DMS79 treated with DMSO at 0.1 percent for 48 hours (cell line): ENCODE measurements at places on chromosomes 4 and X.

DNA sequence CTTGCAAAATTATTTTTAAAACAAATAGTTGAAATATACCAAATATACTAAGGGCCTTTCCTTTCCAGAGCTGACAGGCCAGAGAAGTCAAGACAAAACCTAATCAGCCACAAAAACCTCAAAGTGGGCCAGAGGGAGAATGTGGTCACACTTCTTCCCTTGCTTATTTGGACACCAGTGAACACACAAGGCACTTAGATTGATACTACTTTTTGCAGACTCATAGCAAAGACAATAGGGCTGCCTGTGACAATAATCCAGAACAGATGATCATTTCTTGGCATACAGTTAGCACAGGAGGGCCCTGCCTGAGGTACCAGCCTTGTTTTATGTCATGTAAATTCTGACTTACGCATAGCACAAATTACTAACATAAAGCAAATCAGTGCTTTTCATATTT, 215.7 kb upstream of the NEIL3 start:
- no peak for DNase-seq

- no peak for DNase-seq
Measured at GRCh38 chr4:105361053-105361452, 112.8 kb downstream of the PPA2 start.

DNA sequence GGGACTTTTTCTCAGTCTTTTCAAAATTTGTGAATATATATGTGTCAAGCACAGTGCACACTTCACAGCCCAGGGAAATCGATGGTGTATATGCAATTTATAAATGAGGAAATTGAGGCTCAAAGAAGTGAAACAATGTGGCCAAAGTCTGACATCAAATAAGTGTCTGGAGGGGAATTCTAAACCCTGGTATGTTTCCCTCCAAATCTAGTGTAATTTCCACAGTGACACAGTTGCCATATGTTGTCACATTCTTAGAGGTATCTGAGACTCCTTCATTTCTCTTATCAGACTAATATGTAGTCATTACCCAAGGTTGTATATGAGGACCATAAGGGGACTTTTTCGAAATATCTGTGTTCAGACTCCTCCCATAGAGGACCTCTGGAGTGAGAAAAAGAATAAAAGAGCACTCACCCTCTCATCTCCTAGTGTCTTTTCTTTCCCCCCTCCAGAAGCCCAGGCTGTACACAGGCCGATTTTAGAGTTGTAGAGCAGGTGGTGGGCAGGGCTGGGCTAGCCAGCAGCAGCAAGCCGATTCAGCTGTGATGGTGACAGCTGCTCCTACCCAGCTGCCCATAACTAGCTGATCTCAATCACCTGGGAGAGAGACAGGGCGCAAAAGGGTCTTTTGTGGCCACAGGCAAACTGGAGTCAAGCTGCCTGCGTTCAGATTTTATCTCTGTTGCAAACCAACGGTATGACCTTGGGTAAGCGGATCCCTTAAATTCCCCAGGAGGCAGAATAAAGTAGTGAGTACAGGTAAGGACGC, 55.1 kb downstream of the CLCN5 start:
- DNase-seq = no peak

GRCh38 chr4:112063260-112063659, 82.0 kb upstream of the FAM241A start:
- no peak for DNase-seq

DNA sequence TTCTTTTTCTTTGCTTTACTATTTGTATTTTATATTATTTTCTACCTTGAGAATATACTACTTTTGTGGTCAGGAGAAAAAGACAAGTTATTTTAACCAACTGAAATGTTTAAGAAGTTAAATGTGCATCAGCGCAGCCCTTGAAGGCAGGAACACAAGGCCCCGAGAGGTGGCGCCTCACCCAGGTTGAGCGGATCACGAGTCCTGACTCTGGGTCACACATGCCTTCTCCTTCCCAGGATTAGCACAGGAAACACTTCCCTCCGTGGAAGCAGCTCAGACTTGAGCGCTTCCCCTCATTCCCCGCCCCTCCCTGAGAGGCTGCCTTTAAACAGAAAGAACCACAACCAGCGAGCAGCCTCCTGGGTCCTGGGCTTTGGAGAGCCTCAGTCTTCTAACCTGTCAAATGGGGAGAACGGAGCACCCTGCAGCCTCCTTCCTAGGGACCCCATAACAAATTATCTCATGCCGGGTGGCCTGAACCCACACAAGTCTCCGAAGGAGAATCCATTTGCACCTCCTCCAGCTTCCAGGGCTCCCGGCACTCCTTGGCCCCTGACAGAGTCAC, 217.6 kb downstream of the AFAP1 start:
- no peak for DNase-seq

DNA sequence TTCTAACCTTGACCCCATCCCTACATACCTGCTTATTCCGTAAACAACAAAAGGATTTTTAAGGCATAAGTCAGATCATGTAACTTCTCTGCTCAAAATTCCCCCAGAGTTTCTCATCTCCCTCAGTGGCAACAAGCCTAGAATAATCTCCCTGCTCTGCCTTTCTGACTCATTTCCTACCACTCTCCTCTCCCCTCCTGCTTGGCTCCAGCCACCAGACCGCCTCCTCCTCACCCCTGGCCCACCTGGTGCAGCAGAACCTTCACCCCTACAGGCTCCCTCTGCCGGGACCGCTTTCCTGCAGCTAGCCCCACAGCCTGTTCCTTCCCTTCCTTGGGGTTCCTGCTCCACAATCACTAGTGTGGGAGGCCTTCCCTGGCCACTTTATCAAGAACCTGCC, 32.1 kb downstream of the TSPAN5 start:
- DNase-seq = no peak

DNA sequence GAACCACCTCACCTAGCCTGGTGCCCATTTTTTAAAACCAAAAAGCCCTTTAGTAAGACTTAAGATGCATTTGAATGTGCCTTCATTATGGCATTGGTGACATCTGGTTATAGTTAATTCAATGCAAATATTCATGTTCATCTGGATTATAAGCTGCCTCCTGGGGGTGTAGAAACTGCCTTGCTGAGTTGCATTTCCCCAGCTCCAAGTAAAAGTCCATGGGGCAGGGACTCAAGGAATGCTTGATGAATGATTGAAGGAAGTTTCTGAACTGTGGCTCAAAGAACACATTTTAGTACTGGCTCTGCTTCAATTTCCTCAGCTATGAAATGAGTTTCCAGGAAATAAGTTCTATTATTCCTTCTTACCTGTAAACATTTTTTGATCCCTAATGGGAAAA, 18.5 kb upstream of the RBM47 start:
- DNase-seq = no peak

- no peak for DNase-seq
Measured at GRCh38 chrX:39480963-39481362, 616.8 kb downstream of the BCOR start.

- DNase-seq = no peak
Measured at GRCh38 chr4:39899291-39899690, 78.4 kb downstream of the PDS5A start.

GRCh38 chr4:185323606-185324005, 72.1 kb downstream of the LRP2BP start:
- no peak for DNase-seq

DNA sequence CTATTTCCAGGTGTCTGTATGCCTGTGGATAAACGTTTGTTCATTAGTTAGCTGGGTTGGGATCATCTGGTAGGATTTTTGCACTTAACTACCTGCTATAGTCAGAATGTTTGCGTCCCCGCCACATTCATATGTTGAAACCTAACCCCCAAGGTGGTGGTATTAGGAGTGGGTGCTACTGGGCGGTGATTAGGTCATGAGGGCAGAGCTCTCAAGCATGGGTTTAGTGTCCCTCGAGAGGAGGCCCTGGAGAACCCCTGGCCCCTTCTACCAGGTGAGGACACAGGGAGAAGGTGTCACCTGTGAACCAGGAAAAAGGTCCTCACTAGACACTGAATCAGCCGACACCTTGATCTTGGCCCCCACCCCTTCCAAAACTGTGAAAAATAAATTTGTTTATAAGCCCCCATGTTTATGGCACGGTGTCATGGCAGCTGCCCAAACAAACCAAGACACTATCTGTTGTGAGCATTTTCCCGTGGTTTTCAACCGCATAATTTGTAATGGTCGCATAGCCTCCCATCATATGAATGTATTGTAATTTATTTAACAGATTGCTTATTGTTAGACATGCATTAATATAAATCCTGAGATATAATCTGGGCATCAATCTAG, 92.7 kb upstream of the TRIM2 start:
- DNase-seq = no peak

GRCh38 chrX:45601052-45601451, 400.4 kb upstream of the DIPK2B start:
- no peak for DNase-seq

DNA sequence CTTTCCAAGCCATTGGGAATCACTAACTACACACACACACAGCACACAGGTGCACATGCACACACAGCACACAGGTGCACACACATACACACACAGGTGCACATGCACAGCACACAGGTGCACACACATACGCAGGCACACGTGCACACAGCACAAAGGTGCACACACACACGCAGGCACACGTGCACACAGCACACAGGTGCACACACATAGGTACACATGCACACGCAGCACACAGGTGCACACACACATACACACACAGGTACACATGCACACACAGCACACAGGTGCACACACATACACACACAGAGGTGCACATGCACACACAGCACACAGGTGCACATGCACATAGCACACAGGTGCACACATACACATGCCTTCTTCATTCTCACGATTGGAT, 80.9 kb downstream of the HMX1 start:
- no peak for DNase-seq

DNA sequence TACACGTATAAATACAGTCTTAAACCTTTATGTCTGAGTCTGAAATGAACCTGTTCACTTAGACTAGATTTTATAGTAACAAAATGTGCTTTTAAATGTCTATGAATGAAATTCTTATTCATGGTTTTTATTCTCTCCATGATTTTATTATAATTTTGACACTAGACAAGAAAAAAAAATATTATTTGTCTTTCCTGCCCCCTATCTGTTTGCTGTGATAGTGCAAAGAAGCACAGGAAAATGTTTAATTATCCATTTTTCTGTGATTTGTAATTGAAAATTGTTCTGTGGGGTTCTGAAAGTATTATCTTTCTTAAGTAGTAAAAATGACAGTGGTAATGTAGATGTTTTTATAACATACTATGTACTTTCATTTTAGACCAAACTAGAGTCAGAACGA, 52.0 kb downstream of the INTS6L start:
- no peak for DNase-seq

GRCh38 chr4:8082517-8083055, 76.0 kb downstream of the ABLIM2 start:
- no peak for DNase-seq

- DNase-seq = no peak
Measured at GRCh38 chr4:168248176-168248710, 70.3 kb downstream of the DDX60 start.

DNA sequence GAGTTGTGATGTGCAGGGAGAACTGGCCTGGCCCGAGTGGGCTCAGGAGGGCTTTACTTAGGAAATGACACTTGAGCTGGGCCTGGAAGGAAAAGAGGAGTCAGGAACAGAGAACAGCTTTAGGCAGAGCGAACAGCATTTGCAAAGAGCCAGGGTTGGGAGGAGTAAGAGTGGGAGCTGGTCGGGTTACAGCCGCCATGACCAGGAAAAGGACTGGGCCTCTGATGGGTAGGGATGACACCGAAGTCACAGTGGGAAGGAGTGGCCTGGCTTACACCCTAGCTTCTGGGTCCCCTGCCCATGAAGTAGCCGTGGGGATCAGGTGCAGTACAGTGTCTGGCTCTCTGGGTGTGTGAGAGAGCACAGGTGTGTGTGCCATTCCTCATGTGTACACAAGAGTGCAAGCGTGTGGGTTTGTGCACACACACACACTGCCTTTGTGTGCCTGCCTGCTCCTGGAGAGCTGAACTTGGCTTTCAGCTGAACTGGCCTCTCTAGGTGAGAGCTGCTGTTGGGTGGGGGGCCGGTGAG, 31.6 kb downstream of the TRMT44 start:
- DNase-seq = no peak
